ENCODE measurements at places on chromosomes 16 and 17.

GRCh38 chr16:86492961-86493629 is 17.2 kb upstream of the FOXF1 start:
- DNase-seq, result no peak

GRCh38 chr17:41382394-41382793 is 288 bp upstream of the KRT34 start:
- DNase-seq, result no peak

DNA sequence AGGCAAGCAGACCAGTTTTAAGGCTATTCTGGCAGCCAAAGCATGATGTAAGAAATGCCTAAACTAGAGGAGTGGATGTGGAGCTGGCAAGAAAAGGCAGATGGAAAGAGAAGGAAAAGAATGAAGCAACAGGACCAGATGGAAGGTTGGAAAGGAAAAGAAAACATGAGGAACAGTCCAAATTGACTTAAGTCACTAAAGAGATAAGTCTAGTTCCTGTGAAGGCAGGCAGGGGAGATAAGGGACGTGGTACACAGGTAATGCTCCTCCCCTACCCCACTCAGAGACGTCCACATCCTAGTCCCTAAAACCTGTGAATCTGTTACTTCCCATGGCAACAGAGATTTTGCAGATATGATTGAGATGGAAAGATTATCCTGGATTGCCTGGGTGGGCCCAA is 43.5 kb downstream of the TEX2 start:
- DNase-seq, result no peak

DNA sequence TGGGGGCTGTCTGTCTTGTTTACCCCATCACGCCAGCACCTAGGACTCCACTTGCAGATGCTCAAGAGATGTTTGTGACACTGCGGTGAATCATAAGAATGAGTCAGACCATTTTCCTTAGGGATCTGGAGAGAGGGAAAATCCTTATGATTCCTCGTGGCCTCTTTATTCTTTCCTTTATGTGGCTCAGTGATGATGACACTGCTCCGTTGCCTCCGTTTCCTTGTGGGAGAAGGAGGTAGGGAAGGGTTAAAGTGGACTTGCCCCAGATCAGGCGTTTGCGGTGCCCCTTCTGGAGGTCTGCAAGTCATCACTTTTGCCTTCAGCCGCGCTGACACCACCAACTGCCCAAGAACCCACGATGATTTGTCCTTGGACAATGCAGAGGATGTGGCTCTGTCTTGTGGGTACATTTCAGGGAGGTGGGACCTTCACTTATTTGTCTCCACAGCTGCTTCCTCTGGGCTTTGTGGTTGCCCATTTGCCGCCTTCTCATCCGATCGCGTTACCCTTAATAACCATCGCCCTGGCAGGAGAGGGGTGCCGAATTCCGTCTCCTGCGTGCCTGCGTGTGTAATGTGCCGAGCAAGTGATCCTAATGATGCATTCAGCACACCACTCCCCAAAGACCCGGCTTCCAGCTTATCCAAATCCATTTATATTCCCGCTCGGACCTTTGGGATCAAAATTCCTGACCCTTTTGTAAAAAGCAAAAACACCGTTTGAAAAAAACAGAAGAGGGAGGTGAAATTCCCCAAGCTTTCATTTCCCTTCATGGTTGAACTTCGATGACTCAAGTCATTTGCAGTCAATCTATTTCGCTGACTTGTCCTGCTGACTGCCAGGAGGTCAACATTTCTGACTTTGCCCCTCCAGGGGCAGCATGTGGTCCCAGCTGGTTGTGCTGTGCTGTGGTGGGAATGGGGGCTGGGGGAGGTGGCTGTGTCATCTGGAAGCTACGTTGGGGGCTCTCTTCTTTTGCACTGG is 87.2 kb upstream of the IRX3 start:
- DNase-seq, result no peak

- DNase-seq, result no peak
Measured at GRCh38 chr17:76599694-76600460, 14.2 kb upstream of the ST6GALNAC2 start.

DNA sequence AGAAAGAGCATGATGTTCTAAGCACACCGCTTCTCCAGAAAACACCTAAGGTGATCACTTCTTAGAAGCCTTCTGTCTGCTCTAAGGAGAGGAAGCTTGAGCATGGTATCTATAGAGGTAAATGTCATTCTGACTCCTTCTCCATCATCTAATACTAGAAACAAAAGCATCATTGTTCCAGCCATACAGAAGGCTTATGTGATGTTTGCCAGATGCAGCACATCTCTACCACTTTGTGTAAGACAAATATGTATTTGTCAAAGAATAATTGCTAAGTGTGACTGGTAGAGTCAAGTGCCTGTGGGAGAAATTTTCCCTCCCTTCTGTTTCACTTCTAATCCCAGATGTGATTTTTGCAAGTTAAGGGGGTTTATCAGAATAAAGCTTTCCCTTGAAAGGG is 217.1 kb downstream of the HS3ST3A1 start:
- DNase-seq, result no peak

- DNase-seq, result no peak
Measured at GRCh38 chr17:9865586-9865985, 39.5 kb downstream of the RCVRN start.
